Activated CD8-positive, alpha-beta T cell treated with anti-CD3 and anti-CD28 coated beads for 36 hours (primary cell): ENCODE measurements at places on chromosomes 2 and 18. TPM values are rescaled to one million over a fixed set of nuclear protein-coding genes. Genes with fewer than 3 reads are reported as not detected.

GRCh38 chr2:165804719-165805118 is 10.7 kb upstream of the GALNT3 start:
- no peak for DNase-seq

DNA sequence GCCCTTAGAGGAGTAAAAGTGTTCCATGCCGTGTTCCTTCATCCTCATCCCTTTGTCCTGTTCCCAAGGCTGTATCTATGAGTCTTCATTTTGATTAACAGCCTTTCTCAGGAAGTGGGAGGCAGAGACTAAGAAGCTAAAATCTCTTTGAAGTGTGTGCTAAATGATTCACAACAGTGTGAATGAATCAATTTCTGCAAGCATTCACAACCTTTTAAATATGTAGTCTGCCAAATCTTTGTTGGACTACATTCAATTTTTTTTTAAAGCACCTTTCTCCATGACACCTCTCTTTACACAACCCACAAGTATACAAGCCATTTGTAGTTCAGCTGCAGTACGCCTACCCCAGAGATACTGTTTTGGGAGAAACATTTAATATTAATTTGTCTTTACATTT is 408.6 kb upstream of the FANCL start:
- no peak for DNase-seq

- DNase-seq = no peak
These were observed 532.4 kb downstream of the ZNF804A start for GRCh38 chr2:185130685-185131084.

GRCh38 chr18:51724790-51725721 is 527.6 kb upstream of the MEX3C start:
- DNase-seq = no peak

DNA sequence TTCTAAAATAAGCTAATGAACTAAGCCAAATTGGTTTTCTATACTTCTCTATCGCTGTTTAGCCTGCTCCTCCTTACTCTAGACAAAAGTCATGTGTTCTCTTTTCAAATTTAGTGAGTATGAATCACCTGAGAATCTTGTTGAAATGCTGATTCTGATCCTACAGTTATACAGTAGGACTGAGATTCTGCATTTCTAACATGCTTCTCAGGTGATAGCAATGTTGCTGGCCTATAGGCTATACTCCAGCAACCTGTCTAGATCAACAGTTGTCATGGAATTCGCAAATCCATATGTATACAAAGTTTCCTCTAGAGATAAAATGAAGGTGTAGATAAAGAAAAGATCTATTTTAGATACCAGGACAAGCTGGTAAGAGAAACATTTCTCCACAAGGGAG is 62.9 kb downstream of the MEMO1 start:
- no peak for DNase-seq

MAP2 gene
- not detected for total RNA-seq

ERFE gene
- total RNA-seq = 0.99 TPM

IL37 gene
- not detected for total RNA-seq

- DNase-seq = no peak
These were observed 5.1 kb upstream of the SMAD7 start for GRCh38 chr18:48955830-48956261.

DNA sequence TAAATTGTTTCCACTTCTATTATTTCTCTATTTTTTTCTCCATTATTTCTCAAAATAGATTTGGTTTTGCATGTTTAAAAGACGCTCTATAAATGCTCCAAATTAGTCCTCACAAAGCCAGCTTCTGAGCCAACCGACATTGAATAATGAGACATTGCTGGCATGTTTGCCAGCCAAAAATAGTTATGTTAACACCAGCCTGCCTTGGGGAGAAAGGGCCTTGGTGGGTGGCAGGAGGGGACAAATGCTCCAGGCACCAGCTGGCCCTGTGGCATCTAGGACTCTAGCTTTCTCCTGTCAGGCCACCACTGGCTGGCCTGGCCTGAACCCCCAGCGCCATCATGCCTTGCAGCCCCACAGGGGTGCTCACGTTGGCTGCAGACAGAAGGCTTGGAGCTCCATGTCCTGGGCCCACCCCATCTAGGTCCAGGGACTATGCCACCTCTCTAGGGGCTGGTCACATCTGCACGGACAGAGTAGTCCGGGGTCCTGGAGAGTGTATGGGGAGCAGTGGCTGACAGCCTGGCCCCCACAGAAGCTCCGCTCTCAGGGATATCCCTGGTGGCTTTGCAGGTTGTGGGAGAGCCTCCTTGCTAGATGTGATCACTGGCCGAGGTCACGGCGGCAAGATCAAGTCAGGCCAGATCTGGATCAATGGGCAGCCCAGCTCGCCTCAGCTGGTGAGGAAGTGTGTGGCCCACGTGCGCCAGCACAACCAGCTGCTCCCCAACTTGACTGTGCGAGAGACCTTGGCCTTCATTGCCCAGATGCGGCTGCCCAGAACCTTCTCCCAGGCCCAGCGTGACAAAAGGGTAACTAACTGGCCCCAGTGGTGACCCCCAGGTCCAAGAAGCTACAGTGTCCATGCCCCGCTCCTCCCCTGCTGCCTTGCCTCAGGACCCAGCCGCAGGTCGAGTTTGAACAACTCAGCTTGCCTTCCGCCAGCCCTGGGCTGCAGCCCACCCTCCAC is 12.5 kb downstream of the ABCG8 start:
- no peak for DNase-seq

GPR75 gene
- 0.88 TPM for total RNA-seq

DAW1 gene
- total RNA-seq = not detected

- peak; percentile 77 for DNase-seq
These were observed 3.0 kb downstream of the CD8A start for GRCh38 chr2:86787736-86788135.

- DNase-seq = no peak
These were observed 62.6 kb upstream of the SGPP2 start for GRCh38 chr2:222361787-222362186.

NXPH2 gene
- not detected for total RNA-seq

DNA sequence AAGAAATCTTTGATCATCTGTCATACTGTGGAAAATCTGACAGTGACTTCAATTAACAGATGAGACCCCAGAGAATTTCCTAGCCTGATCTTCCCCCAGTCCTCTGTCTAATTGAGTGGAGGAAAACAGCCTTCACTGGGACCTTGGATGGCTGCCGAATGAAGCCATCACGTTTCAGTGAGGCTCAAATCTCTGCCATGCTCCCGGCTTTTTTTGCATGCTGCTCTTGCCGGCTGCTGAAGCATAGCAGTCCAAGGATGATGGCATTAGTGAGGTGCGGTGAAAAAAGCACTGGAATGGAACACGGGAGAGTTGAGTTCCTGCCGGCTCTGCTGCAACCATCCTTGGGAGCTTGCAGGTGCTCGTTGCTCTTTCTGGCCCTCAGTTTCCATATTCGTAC is 430.5 kb downstream of the SLC4A3 start:
- no peak for DNase-seq

MC5R gene
- total RNA-seq = not detected

DNA sequence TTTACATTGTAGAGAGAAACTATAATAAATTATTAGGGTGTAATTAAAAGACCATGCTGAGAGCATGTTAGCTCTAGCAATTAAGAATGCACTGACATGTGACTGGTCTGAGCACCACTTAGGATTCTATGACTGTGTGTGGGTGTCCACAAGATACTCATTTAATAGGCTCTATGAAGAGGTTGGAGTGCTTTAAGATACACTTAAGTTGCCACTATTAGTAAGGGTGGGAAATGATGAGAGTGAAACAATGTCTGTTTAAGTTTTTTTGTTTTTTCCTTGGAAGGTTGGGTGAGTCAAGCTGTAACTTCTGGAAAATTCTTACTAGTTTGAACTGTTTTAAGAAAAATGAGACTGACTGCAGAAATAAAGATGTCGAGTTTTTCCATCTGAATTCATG is 1.8 kb upstream of the FAP start:
- DNase-seq = no peak

DNA sequence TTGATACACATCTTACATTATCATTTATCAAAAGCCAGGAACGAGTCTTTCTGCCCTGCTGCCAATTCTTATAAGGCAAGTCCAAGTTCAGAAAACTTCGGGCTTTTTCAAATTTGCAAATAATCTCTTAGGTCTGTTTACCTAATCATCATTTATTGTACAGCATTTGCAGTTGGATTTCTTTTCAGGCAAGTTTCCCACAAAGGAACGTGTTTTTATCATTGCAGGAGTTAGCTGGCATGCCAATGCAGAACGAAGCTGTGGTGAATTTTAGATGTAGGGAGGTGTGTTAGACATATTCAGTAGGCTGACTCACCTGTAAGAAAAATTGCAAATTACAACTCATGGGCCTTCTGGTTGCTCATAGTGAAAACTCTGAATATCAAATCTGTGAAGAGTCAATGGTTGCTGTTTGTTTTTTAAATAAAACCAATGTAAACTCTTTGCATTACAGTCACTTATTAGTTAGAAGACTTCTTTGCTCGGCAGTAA is 209.6 kb downstream of the SRBD1 start:
- DNase-seq = no peak

GAD1 gene
- 1.3 TPM for total RNA-seq

GRCh38 chr2:211132046-211132445 is 575.6 kb downstream of the CPS1 start:
- DNase-seq = no peak

DNA sequence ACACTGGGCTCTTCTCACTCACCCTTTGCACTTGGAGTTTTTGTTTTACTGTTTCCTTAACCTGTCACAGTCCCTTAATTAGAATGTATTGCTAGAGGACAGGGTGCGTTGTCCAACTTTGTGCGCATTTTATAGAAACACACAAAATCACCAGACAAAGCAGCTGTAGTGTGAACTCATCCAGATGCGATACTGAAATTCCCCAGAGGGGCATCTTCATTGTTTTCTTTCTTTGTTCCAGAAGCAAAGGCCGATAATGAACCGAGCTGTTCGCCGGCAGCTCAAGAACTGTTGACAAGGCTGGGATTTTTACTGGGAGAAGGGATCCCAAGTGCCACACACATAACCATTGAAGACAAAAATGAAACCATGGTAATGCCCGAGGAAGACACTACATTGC is 137.6 kb downstream of the WDSUB1 start:
- no peak for DNase-seq

- DNase-seq = no peak
These were observed 896.2 kb downstream of the CCDC85A start for GRCh38 chr2:57080035-57080434.

- DNase-seq = no peak
These were observed 149.9 kb upstream of the TWIST2 start for GRCh38 chr2:238698072-238698352.

GRCh38 chr18:35508746-35509338 is 11.1 kb upstream of the INO80C start:
- DNase-seq = no peak

- no peak for DNase-seq
These were observed 87.2 kb upstream of the ATP8B1 start for GRCh38 chr18:57890266-57890665.

- DNase-seq = no peak
These were observed 269.7 kb upstream of the THSD7B start for GRCh38 chr2:136495636-136496035.

DNA sequence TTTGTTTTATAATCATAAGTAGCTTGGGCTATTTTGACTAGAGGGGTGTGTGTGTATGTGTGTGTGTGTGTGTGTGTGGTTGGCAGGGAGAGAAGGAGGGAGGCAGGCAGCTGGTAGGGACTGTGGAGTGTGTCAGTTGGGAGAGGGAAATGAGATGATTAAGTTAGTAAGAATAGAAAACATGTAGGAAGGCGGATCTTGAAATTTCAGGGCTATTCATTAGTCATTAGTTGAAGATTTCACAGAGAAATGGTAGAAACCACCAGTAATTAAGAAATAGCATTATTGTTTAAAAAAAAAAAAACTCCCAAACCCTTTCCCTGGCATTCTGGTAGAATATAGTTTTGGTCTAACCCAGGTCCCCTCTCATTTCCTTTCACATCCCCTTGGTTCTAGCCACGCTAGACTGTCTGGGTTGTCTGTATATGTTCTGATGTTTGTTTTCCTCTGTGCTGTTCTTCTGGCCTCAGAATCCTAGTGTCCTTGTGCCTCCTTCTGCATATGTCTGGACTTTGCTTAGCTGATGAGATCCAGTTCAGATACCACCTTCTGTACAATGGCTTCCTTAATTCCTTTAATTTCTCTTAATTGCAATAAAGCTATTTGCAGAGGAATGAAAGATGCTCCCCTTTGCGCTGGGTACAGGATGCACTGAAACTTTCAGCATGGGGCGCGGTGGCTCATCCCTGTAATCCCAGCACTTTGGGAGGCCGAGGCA is 161.6 kb downstream of the NEDD4L start:
- no peak for DNase-seq

- no peak for DNase-seq
These were observed 81.9 kb downstream of the SLC66A3 start for GRCh38 chr2:11237122-11237521.

DNA sequence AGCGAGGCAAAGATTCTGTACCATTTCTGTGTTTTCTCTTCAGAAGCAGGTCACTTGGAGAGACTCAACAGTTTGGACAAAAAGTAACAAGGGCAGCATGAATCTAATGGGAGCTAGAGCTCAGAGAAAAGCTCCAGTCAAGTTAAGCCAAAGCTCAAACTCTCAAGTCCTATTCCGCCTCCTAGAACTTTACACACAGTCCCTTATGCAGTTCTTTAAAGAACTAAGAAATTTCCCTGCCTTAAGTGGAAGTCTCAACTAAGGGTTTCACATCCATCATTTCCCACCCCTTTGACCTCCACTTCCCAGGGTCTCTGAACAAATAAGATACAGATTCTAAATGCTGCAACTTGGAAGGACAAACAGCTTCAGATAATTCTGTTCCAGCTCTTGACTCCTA is 121.3 kb upstream of the RNU4ATAC start:
- DNase-seq = no peak

GRCh38 chr18:45733535-45733934 is 9.6 kb downstream of the SLC14A1 start:
- DNase-seq = peak; percentile 2

DNA sequence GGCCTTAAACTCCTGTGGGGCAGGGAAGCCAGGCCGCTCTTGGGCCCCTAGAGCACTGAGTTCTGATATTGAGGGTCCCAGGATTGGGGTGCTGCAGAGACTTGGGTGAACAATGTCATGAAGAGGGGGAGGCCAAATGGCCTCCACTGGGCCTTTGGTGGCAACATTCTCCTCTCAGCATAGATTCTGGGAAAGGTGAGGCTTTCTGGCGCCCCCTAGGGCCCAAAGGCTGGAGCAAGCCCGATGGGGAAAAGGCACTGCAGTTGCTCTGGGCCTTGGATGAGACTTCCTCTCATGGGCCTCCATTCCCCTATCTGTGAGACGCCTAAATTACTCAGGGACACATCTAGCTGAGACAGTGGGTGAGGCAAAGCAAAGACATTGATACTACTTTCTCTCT is 84.8 kb downstream of the ACAA2 start:
- DNase-seq = peak; percentile 65

DNA sequence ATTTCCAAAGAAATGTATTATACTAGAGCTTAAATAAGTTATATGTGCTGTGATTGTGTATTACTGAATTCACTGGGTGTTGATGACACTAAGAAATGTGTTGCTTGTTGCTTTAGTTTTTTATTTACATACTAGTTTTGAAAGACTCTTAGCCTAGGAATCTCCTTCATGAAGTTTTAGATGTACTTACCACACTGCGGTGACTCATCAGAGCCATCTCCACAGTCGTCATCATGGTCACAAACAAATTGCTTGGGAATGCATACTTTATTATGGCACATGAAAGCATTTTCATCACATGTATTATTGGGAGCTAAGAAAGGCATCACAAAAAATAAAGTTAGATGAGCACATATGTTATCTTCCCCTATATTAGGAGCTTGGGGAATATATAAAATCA is 1624.2 kb downstream of the LRP1B start:
- no peak for DNase-seq
